ENCODE measurements at places on chromosomes 13 and 19.
A peak's percentile ranks its signal among the peaks of the same experiment; 100 is the strongest.

- no peak for DNase-seq
These were observed 10.3 kb downstream of the MBD3L2B start for GRCh38 chr19:7010722-7011593.

- no peak for DNase-seq
These were observed 216.0 kb downstream of the DNAJC15 start for GRCh38 chr13:43239275-43239840.

GRCh38 chr13:105370011-105370650, 1165.3 kb downstream of the EFNB2 start:
- DNase-seq, result no peak

GRCh38 chr13:112003941-112004340, 63.0 kb upstream of the SOX1 start:
- DNase-seq, result no peak

DNA sequence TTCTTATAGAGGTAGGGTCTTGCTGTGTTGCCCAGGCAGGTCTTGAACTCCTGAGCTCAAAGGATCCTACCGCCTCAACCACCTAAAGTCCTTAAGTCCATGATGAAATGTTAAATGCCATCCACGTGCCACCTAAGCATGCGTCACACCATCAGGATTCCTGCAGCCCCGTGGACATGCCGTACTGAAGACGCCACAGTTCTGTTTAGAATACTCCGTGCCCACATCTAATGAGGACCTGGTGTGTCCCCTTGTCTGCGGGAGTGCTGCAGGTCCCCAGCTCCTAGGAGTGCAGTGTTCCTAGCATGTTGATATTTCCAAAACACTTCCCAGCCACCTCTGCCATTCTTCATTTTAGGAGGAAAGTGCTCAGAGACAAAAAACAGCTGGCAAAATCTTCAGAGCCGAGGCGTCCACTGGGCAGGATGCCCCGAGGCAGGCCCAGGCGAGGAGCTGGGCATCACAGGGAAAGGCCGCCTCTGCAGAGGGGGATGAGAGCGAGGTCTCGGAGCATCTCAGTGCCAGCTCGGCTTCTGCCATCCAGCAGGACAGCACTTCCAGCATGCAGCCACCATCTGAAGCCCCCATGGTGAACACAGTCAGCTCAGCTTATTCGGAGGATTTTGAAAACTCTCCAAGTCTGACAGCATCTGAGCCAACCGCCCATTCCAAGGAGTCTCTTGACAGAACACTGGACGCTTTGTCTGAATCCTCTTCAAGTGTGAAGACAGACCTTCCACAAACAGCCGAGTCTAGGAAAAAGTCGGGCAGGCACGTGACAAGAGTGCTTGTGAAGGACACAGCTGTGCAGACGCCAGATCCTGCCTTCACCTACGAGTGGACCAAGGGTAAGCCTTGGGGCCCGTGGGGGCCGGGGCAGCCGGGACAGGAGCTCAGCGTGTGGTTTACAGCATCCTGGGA, 13.2 kb downstream of the C19orf44 start:
- no peak for DNase-seq

DNA sequence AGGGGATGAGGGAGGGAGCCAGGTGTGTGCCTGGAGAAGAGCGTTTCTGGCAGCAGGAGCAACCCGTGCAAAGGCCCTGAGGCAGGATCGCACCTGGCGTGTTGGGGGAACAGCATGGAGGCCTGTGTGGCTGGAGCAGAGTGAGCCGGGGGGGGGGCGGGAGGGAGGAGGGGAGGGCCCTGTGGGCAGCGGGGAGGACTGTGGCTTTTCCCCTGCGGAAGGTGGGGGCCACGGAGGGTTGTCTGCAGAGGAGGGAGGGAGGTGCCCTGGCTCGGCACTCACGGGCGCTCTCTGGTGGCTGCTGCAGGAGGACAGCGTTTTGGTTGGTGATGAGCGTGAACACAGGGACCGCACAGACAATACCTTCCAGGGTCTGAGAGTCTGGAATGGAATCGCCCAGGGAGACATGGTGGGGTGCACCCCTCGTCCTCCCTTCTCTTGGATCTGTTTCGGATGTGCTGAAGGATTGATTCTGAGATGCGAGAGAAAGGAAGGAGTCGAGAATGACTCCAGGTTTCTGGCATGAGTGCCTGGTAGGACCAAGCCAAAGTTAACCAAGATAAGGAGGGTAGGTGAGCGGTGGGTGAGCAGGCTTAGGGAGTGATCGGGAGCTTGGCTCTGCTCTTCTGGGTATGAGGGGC, 6.5 kb downstream of the RAB11B start:
- DNase-seq, result peak; percentile 13

DNA sequence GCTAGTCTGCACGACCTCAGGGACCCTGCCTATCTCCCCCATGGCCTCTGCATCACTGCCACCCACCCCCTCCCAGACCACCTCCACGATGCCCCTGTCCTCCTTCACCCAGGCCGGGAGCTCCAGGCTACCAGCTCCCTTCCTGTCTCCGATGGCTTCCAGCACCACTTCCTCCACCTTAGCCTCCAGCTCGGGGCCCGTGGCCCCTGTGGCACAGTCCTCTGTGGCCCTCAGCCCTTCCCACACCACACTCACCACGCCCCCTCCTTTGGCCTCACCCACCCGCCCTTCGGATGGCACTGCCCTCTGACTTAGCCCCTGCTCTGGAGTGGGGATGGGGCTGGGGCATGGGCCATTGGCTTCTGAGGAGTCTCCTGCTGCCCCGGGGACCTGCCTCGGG, 7.2 kb downstream of the PALM3 start:
- DNase-seq, result no peak

DNA sequence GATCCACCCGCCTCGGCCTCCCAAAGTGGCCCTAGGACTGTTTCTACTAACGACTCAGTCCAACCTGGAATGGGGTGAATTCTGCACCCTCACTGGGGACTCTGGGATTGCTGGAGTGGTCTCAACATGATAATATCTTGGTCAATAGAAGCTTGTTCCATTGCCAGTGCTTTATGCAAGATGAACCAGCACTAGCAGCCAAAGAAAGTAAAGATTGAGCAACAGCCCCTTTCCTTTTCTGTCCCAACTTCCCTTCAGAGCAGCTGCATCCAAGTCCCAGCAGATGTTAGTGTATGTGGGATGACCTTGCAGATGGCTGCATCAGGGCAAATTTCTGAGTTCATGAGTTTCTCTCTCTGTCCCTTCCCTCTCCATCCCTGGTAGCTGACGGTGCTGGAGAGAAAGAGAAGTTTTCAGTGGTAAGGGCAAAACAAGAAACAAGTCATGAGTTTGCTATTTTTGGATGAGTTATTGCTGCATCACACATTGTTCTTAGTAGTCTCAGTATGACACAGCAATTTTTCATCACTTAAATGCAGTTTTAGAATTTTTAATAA, 183.6 kb upstream of the EDNRB start:
- no peak for DNase-seq

DNA sequence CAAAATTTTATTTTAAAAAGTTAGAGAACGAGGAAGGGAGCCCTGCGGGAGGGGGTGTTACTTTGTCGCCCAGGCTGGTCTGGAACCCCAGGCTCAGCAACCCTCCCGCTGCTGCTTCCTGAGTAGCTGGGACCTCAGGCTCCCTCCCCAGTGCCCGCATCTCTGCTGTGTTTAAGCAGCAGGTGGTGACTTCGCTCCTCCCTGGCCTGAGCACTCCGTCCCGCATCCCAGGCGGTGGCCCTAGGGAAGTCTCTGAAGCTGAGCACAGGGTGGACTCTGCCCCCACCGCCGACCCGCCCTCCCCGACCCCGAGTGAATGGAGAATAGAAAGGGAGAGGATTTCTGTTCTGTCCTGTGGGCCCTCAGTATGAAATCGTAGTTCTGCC, 30.5 kb downstream of the ZNF701 start:
- no peak for DNase-seq

DNA sequence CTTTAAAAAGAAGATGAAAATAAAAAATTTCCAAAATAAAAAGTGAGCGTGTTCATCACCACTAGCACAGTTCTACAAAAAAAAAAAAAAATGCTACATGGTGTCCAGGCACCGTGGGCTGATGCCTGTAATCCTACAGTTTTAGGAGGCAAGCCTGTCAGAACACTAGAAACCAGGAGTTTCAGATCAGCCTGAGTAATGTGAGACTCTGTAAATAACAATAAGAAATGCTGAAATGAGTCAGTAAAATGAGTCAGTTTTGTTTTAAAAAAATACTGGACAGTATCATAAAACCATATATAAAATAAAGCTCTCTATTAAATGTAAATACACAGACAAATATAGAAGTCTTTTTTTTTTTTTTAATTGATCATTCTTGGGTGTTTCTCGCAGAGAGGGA, 30.0 kb downstream of the ZNF91 start:
- DNase-seq, result no peak

GRCh38 chr13:19742643-19743042, 40.1 kb downstream of the PSPC1 start:
- DNase-seq, result no peak

DNA sequence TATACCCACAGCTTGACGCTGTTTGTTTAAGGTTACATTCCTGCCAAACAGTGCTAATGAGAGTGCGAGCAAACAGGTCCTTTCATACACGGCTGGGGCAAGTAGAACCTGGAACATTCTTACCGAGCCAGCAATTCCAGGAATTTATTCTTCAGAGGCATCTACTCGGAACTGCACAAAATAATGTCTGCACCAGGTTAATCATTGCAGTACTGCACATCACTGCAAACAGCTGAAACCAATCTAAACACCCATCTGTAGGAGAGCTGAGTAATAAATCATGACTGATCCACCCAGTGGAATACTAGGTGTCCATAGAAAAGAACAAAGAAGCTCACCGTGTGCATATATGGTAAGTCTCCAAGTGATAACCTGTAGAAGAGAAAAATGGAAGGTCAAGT, 1.2 kb upstream of the ZNF579 start:
- peak; percentile 80 for DNase-seq

DNA sequence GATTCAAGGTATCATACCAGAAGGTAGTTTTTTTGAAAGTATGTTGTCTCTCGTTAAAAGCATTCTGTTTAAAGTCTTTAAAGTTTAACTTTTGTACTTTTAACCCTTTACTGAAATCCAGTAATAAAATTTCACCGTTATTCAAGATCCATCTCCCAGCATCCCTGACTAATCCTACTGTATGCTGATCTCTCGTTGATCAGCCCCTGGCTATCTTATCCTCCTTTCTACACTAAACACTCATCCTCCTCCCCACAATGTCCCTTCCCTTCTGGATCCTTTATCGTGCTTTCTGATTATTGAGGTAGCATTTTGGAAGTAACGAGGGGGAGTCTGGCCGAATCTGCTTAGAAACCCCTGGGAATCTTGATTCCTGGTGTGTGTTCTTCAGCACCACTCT, 1.3 kb downstream of the TPP2 start:
- DNase-seq, result no peak

DNA sequence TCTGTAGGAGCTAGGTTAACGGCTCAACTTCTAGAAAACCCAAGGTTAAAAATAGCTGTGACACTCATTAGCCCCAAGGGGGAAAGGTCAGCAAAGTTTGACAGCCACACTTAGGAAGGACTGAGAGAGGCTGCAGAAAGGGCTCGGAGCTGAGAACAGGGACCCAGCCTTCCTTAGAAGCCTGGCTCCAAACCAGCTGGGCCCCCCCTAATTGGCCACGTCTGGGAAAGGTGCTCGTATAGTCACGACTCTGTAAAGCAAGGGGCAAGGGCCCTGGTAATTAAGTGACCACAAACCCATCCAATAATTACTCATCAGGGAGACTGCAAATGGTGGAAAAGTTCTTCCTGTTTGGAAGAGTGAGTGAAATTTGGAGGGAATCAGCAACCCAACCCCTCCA, 90.5 kb downstream of the RNASEH2B start:
- DNase-seq, result no peak

DNA sequence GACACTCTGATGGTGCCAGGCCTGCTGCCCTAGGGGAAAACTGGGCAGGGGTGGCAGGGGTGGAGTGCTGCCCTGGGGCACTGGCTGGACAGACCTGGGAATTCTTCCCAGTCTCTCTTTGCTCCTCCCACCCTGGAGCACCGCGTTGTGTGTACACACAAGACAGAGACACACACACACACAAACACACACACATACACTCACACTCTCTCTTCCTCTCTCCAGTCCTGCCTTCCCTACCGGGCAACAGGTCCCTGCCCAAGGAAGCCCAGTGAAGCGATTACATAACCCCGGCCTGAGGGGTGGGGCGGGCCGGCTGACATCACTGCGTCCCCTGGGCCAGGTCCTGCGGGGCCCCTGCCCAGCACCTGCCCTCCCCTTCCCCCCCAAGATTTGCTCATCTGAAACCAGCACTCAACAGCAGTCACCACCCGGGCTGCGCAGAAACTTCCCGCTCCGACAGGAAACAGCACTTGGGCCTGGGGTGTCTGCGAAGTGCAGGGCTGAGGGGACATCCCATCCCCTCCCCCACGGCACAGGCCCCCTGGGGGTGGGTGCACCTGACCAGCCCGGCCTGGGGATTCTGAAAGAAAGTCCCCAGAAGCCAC, 1.2 kb downstream of the MKNK2 start:
- peak; percentile 56 for DNase-seq

- no peak for DNase-seq
These were observed 138.2 kb downstream of the SLC7A1 start for GRCh38 chr13:29457299-29457698.

- no peak for DNase-seq
These were observed 360.9 kb downstream of the SLITRK5 start for GRCh38 chr13:88031980-88032559.

DNA sequence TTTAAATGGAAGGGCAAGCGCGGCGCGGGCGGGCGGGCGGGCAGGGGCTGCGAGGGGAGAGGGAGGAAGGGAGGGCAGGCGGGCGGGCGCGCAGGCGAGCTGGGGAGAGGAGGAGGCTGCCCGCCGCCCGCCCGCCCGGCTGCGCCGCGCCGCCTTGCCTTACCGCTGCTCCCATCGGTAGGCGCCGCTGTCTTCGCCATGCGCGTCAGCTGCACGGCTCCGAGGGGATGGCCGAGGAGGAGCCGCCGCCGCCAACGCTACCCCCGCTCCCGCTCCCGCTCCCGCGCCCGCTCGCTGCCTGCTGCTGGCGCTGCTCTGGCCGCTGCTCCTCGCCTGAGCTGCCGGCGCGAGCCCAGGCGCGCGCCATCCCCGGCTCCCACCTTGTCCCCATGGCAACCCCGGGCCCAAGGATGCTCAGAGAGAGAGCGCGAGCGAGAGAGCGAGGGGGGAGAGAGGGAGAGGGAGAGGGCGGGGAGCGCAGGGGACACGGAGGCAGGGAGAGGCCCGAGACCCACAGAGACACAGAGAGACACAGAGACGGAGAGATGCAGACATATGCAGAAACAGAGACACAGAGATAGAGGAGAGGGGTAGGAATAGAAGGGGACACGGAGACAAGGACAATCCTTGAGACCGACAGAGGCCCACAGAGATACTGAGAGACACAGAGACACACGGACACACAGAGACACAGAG, 40.3 kb downstream of the DEDD2 start:
- DNase-seq, result peak; percentile 99

All from NCI-H2227 treated with DMSO at 0.1 percent for 48 hours (cell line).